ENCODE measurements at places on chromosomes 2 and 18.

- no peak for DNase-seq
These were observed 27.2 kb downstream of the ATIC start for GRCh38 chr2:215338883-215339679.

GRCh38 chr2:8028981-8029380, 652.9 kb upstream of the ID2 start:
- DNase-seq = no peak

GRCh38 chr18:75341897-75342296, 85.6 kb downstream of the SMIM21 start:
- no peak for DNase-seq

DNA sequence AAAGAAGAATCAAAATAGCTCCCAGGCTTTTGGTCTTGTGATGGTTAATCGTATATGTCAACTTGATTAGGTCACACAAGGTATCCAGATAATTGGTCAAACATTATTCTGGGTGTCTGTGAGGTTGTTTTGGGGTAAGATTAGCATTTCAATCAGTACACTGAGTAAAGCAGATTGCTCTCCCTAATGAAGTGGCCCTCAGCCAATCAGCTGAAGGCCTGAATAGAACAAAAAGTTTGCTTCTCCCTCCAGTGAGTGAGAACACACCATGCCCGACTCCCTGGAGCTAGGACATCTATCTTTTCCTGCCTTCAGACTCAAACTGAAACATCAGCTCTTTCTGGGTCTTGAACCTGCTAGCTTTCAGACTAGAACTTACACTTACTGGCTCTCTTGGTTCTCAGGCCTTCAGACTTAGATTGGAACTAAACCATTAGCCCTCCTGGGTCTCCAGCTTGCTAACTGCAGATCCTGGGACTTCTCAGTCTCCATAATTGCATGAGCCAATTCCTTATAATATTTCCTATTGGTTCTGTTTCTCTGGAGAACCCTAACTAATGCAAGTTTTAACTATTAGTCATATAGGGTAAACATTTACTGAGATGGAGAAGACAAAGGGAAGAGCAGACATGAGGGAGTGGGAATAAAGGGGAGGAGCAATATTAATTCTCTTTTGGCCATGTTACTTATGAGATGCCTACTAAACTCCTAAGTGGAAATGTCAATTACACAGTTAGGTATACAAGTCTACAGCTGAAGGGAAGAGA, 25.5 kb downstream of the LNPK start:
- DNase-seq = no peak

DNA sequence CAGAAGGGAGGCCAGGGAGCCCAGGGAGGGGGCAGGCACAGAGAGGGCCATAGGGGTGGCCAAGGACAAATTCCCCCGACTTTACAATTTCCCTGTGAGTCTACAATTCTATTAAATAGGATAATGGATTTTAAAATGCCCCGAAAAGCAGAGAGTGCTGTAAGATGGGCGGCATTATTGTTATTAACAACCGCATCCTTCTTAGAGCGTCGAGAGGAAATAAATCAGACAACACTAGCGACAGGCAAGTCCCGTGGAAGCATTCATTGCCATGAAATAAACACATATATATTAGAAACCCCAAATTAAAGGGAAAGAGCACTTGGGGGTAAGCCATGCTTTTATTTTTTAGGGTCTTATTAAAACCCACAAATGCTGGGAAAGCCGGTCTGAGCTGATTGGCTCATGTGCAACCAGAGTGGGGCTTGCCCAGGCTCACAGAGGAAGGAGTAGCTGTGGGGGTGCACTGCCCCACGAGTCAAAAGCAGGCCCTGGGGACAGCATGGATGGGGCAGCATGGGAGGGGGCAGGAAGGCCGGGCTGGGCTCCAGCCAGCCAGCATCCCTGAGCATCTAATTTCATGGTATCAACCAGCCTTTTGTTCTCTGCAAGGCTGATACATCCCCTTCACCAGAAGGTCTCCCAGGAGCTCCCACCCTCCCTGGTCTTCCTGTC, 187.1 kb downstream of the CELF4 start:
- DNase-seq = no peak

DNA sequence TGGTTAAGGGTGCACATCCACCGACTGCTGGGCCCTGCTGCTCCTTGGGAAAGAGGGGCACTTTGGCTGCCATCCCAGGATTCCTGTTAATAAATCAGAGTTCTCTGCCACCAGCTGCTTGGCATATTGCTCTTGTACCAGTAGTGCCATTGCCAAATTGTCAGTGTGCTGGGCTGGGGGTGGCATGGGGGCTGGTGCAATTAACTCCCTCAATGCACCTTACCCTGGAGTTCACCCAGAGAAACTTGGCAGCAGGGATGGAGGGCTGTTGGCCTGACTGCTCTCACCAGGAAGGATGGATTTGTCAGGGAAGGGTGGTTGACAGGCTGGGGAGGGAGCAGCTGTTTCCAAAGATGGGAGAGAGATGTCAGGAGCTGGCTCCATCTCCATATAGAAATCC, 94.6 kb upstream of the SKOR2 start:
- no peak for DNase-seq

GRCh38 chr18:13430663-13431062, 212.1 kb downstream of the LDLRAD4 start:
- no peak for DNase-seq

- no peak for DNase-seq
These were observed 34.8 kb upstream of the MGAT5 start for GRCh38 chr2:134218930-134219658.

DNA sequence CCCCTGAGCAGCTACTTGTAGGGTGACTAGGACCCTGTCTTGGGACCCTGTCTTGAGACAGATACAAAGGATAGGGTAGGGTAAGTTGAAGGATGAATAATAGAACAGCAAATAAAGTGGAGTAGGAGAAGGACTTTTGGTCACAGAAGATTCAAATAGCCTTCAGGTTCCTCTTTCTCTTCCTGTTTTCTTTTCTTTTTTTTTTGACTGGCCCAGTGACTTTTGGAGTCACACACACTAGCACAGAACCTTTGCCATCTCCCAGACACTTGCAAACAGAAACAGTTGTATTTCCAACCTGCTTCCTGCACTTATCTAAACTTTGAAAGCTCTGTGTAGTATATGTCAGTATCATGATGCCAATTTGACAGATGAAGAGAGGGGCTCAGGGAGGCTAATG, 108.2 kb downstream of the TDRD15 start:
- DNase-seq = no peak

DNA sequence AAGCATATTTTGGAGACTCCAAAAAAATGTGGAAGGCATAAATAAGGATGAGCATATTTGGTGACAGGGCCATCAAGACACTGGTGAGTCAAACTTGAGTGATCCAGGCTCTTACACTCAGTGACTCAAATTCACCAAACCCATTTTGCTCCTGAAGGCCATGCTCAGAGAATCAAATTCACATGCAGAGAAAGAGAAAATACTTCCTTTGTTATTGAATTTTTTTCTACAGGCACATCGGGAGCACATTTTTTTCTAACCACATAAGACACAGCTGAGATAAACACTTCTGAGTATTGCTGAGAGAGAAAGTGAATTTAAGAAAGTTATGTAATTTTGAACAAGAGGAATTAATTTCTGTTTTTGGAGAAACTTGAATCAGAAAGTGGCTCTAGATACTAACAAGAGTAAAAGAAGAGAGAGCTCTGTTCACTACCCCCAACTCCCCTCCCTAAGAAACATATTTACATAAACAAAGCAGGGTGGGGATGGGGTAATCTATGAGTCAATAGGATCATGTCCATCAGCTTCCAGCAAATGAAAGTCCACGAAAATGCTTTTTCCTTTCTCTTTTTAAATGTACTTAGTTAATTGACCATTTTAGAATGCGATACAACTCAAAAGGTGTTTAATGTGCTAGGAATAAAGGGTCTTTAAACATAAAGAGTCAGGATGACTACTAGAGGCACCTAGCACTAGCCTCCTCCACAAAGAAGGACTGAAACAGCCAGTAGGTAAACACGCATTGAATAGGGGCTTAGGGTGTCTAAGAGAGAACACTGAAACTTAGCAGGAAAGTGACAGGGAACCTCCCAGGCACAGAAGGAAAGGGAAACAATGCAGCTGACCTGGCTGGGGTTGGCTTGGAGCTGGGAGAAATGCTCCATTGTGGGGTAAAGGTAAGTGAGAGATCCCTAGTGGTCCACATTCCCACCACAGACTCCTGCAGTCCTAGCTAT, 152.3 kb downstream of the KCNE4 start:
- no peak for DNase-seq

GRCh38 chr2:217919204-217919603, 83.6 kb downstream of the TNS1 start:
- DNase-seq = no peak

GRCh38 chr2:120526047-120526562, 180.2 kb downstream of the INHBB start:
- DNase-seq = no peak

DNA sequence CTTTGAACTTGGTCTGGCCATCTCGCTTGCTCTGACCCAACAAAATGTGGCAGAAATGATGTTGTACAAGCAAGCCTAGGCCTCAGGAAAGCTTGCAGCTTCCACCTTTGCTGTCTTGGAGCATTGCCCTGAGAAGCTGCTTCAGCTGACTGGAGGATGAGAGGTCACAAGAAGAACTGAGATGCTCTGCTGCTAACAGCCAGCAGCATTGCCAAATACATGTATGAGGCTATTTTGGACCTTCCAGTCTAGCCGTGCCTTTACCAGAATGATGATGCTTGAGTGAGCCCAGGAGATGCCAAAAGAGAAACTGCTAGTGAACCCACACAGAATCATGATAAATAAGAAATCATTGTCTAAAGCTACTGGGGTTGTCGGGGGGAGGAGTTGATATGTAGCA, 13.2 kb upstream of the ITGAV start:
- DNase-seq = no peak

DNA sequence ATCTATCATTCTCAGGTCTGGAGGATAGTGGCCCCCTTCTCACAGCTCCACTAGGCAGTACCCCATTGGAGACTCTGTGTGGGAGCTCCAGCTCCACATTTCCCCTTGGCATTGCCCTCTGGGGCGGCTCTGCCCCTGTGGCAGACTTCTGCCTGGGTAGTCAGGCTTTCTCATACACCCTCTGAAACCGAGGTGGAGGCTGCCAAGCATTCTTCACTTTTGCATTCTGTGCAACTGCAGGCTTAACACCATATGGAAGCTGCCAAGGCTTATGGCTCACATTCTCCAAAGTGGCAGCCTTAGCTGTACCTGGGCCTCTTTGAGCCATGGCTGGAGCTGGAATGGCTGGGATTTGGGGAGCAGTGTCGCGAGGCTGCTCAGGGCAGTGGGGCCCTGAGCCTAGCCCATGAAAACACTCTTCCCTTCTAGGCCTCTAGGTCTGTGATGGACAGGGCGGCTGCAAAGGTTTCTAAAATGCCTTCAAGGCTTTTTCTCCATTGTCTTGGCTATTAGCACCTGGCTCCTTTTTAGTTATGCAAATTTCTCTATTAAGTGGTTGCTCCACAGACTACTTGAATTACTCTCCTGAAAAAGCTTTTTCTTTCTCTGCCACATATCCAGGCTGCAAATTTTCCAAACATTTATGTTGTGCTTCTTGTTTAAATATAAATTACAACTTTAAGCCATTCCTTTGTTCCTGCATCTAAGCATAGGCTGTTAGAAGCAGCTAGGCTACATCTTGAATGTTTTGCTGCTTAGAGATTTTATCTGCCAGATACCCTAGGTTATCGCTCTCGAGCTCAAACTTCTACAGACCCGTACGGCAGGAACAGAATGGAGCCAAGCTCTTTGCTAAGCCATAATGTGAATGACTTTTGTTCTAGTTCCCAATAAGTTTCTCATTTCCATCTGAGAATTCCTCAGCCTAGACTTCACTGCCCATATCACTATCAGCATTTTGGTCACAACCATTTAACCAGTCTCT, 206.5 kb downstream of the CPS1 start:
- no peak for DNase-seq

DNA sequence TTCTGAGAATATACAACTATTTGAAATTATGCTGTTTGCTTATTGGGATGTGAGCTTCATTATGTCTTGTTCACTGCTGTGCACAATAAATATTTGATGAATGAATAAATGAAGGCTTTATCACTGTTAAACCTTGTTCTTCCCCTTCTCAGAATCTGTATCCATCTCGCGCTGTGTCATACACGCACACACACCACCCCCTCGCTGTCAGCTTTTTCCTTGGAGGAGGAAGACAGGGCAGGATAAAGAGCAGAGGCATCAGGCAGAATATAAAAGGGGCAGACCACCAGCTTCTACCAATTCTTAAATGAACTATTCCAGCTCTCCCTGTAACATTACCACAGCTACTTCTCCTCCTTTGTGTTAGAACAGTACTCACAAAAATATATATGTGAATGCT, 75.0 kb downstream of the CD226 start:
- no peak for DNase-seq

DNA sequence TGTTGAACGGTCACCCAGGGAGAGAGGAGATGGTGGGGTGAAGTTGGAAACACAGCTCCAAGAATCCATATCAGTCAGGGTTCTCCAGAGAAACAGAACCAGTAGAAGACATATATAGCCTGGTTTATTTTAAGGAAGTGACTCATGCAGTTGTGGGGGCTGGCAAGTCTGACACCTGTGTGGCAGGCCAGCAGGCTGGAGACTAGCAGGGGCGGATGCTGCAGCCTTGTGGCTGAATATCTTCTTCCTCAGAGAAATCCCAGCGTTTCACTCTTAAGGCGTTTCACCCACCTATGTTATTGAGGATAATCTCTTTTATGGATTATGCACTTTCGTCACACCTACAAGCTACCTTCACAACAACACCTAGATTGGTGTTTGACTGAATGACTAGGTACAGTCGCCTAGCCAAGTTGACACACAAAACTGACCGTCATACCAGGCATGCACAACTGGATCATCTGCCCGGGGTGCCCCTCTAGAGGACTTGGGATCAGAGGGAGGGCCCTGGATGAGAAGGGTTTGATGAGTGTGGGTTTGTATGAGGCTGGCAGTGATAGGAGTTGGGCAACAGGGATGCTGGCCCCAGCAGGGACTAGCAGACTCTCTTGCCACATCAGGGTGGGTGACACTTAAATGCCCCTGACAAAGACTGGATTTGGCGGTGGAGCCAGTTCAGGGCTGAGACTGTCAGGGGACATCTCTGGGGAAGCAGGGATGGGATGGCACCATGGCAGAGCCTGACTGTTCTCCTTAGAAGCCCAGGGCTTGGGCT, 23.4 kb downstream of the MROH2A start:
- DNase-seq = no peak

DNA sequence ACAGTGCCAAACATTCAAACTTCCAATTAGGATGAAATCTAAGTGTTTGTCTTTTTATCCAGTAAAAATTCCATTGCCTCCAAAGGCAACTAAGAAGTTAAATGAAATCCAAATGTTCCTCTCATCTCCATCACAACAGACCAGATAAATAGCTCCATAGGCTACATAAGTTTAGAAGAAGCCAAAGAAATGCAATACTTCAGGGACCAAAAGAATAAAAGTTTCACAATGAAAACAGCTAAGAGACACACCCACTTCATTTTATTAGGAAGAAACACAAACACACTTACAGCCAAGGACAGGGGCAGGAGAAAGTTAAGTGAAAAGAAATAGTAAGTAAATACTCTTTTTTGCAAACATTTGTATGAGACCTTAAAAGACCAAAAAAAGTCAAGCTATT, 88.5 kb upstream of the CCDC150 start:
- no peak for DNase-seq
